Suppressor macrophage (primary cell): ENCODE measurements at places on chromosomes 2 and 18.

DNA sequence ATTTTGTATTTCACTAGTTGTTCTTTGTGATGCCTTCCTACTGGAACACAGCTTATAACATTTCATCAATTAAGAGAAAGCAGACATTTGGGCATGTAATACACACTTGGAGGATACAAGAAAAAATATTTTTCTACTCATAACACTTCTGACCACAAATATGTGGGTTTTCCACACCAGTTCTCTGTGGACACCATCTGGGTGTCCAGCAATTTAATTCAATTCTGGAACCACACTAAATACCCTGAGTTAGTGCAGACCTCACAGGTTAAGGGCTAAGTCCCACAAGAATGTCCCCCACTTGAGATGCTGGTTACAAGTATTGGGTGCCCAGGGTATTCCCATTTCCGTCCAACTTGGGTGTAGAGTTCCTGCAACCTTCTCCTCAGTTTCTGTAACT lies 91.1 kb upstream of the SKOR2 start:
- DNase-seq, result no peak

DNA sequence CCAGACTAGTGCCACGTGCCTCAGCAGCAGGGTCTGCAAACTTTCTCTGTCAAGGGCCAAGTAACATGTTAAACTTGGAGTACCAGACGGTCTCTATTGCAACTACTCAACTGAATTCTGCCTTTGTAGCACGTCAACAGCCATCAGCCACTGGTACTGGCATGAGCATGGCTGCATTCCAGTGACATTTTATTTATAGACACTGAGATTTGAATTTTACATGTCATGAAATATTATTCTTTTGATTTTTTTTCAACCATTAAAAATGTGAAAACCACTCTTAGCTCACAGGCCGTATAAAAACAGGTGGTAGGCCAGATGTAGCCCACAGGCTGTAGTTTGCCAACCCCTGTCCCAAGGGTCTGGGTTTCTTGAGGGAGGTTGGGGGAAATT lies 199.7 kb downstream of the TPGS2 start:
- DNase-seq, result no peak

DNA sequence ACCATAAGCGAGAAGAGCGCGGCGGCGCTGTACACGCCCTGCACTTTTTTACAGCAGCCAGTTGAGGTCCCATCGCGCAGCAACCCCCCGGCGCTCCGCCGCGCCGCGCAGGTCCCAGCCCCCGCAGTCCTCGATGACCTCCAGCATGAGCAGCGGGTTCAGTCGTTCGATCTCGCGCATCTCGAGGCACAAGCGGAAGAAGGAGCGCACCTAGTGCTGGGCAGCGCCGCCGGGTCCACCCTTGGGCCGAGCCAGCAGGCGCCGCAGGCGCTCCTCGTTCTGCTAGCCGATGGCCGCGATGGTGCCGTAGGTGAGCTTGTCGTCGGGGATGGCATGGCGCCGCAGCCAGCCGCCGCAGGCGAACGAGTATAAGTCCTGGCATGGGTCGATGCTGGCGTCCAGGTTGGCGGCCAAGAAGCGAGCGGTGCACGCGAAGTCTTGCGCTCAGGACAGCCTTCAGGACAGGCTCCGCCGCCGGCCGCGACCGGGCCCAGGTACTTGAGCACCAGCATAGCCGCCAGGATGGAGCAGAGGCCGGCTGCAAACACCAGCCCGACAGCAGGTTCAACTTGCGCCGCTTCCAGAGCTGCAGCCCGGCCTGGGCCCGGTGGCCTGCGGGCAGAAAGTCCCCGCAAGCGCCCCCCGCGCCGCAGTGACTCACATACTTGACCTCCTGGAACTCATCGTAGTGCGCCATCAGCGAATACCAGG lies 8.3 kb downstream of the ALPP start:
- DNase-seq, result no peak

DNA sequence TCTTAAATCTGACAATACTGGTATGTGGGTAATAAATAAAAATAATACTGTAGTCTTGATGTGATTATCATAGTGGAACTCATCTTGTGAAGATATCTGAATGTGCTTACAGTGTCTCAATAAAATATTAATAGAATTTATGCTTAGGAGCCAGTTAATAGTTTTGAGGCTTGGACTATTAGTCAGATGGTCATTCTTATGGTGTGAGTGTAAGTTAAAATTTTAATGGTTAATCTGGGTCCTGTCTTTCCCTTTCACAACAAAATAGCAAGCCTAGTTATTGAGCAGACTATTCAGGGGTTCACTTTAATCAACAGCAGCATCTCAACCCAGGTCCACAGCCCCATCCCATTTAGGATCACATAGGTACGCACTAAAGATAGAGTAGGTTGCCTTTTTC lies 138.9 kb downstream of the HAUS1 start:
- DNase-seq, result no peak

DNA sequence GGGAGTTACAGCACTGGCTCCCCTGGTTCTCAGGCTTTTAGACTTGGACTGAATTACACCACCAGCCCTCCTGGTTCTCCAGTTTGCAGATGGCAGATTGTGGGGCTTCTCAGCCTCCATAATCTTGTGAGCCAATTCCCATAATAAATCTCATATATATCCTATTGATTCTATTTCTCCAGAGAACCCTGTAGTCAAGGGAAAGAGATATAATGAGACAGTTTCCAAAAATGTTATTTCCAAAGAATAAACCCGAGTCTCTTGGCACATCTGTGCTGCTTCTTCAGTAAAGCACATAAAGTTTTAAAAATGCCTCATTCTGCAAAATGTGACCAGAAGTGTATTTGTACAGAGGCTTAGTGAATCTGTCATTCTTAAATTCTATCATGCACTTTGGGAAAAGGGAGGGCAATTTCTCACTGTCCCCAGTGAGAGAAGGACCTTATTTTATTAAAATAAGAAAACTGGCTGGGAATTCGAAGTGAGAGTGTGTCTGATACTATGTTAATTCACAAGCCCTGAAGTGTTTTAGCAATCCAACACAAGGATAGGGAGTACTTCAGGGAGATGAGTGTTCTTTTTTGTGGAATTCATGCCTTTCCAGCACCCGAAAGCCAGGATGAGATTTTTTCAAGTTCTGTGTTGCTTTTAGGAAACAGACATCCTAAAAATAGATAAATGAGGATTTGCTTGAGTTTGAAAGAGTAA lies 282.4 kb upstream of the CHAC2 start:
- DNase-seq, result no peak

GRCh38 chr2:168687314-168687713 lies 115.1 kb upstream of the NOSTRIN start:
- peak; percentile 10 for DNase-seq

GRCh38 chr2:101473911-101474701 lies 806 bp downstream of the RFX8 start:
- DNase-seq, result peak; percentile 58

DNA sequence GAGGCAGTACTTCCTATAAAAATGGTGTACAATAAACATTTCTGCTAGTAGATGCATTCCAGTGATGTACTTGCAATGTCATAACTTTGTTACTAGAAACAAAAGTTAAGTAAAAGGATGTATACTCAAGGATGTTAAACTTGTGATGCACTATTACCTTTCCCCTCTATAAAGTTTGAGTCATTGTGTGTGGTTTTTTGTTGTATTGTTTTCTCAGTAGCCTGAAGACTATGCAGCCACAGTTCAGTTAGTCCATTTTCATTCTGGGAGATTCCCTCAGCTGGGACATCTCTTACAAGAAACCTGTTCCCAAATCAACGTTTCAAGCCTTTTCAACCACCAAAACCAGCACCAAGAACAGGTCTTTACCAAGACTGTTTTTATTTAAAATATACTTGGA lies 5.6 kb downstream of the ATP5MC3 start:
- no peak for DNase-seq

DNA sequence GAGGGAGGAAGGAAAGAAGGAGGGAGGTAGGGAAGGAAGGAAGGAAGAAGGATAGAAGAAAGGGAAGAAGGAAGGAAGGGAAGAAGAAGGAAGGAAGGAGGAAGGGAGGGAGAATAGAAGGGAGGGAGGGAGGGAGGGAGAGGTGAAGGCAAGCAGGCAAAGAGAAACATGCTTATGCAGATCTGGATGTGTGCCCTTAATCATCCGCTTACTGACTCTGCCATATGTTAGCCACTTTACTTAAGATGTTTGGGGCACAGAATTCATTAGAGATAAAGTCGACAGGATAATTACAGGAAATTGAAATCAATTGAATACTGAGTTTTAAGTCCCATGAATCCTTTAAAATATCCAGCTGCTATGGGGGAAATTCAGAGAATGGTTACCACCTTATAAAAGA lies 334.2 kb downstream of the GRB14 start:
- DNase-seq, result no peak

GRCh38 chr18:53152476-53152875 lies 812.5 kb downstream of the DCC start:
- DNase-seq, result no peak

DNA sequence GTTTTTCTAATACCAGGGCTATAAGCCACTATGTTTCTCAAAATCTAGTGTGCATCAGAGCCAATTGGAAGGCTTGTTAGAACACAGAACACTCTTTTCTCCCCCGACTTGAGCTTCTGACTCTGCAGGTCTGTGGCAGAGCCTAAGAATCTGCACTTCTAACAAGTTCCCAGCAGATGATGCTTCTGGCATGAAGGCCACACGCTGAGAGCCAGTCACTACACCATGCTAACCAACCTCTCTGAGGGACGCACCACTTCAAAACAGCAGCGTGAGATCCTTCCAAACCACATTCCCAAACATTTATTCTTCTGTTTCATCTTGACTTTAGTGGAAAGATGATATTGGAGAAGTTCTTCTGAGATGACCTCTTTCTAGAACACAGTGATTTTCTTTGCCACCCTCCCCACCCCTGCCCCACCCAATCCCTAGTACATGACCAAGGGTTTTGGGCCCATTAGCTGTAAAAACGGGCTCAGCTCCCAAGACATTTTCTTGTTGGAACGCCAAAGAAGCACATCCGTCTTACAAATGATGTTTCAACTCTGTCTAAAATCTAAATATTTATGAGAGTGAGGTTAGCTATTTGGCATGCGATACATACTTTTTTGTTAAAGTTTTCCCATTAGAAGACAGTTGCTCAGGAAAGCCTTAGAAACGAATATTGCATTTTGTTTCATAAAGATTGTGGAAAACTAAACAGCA lies 391.9 kb downstream of the TMEM182 start:
- no peak for DNase-seq

GRCh38 chr18:74290794-74291471 lies 830 bp downstream of the CYB5A start:
- peak; percentile 20 for DNase-seq

- no peak for DNase-seq
Measured at GRCh38 chr2:128615571-128615970, 296.9 kb upstream of the HS6ST1 start.

DNA sequence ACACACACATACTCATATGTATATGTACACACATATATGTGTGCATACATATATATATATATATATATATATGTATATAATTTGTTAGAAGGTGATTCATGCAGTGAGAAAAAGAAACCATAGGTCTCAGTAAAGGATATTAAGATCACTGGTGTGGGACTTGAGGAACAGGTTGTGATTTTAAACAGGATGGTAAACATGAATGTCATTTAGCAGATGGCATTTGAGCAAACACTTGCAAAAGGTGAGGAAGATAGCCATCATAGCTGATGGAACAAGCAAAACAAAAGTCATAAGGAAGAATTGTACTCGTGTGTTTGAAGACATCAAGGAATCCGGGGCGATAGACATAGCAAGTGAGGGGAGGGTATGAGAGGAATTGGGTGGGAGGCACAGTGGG lies 784.5 kb downstream of the TSN start:
- no peak for DNase-seq

DNA sequence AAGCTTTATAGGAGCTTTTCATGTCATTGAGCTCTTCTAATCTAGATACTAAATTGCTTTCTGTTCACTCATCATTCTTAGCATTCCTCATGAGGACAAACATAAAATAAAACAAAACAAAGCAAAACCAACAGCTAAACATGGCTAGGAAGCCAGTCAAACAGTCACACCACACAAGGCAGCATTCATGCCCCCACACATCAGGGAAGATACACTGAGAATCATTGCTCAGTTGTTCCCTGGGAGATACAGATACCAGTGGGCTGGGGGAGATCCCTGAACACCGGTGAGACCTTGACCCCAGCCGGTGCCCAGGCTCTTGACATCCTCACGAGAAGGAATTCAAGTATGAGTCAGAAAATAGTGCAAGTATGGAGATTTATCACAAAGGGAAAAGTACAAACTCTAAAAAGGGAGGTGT lies 177.9 kb upstream of the ARL4C start:
- DNase-seq, result no peak

GRCh38 chr2:72950558-72951255 lies 33.4 kb downstream of the EMX1 start:
- no peak for DNase-seq

- DNase-seq, result peak; percentile 92
Measured at GRCh38 chr2:55111570-55112228, 61.4 kb upstream of the RTN4 start.

DNA sequence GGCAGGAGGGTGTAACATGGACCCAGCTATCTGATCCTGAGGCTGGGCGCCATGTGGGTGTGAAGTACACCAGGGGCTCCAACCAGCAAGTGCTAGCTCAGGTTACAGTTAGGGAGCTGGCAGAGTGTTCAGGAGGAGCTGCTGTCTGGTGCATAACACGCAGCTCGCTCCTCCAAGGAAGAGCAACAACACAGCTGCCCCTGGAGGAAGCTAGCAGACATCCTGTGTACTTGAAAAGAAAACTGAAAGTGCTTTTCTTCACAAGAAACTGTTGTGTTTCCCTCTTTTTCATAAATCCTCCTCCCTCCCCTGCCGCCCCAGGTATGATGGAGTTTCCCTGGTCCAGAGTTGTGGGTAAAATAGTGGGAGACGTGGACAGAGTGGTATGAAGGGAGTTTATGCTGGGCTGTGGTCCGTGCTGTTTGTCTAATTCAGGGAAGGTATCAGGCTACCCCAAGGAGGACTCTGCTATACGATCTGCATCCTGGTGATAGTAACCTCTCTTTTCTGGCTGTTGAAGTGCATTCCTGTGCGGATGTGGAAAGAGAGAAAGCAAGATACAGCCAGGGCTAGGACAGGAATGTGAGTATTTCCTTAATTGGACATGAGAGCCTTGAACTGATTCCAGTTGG lies 6.1 kb upstream of the LBH start:
- DNase-seq, result peak; percentile 63

DNA sequence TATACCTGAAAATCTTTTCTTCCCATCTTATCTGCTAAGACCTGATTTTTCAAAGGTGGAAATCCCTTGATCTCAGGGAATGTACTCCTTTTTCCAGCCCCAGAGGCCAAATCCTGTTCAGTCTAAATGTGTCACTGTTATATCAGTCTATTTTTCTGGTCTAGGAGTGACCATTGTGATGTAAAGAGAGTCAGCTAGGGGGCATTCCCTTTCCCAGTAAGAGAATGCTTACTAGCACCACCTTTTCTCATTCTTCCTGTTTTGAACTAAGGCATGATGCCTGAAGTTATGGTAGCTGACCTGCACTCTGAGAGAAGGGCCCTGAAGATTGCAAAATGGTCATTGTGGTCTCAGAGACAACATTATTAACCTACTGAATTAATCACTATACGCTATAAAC lies 124.1 kb upstream of the XIRP2 start:
- no peak for DNase-seq

DNA sequence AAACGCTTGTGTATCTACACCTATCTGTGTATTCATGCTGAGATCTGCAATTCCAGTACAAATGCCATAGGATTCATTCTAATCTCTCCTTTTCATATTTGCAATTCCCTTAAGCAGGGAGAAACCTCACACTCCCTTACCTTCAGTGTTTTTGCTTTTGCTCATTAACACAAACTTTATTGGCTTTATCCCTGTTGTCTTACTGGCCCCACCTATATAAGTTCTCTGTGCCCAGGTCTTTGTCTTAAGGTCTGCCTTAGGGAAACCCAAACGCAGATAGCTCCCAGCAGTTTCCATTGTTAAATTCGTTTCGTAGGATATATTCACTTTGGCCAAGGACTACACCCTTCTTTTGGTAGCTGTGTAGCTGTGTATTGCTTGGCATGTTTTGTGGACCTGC lies 4.0 kb upstream of the SNORC start:
- DNase-seq, result no peak
